ENCODE measurements at places on chromosomes 7 and 10.

DNA sequence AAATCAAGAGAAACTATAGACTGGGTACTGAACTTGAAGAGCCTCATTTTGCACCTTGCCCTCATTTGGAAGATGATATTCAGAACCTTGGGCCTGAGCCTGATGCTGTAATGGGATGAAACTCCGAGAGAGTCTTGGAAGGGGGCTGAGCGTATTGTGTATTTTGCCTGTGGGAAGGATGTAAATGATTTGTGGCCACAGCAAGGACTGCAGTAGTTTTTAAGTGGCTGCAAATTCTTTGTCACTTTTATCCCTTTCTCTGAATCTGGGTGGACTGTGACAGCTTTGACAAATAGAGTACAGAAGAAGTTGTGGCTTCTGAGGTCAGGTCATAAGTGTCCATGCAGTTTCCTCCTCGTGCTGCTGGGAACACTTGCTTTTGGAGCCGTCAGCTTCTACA lies 221.2 kb downstream of the ADRA2A start:
- DNase-seq, result no peak

- DNase-seq, result no peak
These were observed 163.3 kb downstream of the IPMK start for GRCh38 chr10:58104351-58104751.

DNA sequence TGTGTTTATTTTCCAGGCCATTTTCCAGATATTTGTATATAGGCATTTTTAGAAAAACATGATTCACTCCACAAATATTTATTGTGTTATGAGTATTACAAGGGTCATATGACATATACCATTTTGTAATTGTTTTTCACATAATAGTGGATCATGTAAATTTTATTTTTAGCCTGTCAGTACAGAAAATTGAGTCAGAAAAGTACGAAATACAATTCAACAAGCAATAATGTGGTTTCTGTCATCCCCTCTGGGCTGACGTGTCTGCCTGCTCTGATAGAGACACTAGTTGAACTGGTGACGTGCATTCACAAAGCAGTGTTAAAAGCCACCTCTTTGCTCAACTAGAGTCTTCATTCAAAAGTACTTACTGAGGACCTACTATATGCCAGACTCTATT lies 97.9 kb upstream of the STEAP1B start:
- no peak for DNase-seq

DNA sequence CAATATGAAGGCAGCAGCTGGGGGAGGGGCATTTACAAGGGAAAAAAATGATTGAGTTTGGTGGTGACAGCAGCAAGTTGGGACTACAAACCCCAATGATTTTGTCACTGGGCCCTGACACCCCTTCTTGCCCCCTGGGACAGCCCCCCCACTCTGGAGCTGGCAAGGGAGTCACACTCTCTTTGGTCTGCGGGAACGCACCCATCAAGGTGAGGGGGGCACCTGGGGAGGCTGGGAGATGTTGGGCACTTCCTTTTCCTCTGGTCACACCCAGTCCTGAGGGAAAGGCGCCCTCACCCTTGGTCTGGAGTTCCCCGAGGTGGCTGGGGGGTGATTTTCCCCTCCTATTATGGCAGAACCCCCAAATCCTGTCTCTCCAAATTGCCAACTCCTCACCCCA lies 24.4 kb downstream of the EPHB4 start:
- DNase-seq, result no peak

- no peak for DNase-seq
These were observed 284.2 kb downstream of the MTERF1 start for GRCh38 chr7:91596287-91596686.

DNA sequence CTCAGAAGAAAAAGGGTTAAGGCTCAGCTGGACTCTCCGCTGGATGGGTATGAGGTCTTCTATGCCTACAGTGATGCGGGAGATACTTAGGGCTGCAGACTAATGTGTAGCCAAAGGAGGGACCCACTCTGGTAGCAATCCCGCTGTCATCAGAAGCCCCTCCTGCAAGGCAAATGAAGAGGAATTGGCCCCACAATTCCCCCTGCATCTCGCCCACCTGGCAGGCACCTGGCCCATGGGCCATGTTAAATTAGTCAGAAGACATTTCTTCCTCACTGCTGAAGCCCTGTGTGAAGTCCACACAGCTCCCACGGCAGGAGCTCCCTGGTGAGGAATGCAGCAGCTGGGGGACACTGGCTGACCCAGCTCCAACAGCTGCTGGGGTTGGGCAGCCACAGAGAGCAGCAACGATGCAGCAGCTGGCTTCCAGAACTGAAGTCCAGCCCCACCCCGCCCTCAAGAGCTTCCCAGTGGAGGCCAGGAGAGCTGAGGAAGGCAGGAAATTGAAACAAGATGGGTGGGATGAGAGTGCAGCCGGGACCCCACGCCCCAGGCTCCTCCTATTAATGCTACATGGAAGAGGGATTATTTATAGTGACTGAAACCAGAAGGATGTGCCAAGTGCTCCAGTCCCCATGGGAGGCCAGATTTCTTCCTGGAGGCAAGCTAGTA lies 5.5 kb downstream of the VSTM4 start:
- no peak for DNase-seq

GRCh38 chr10:95244152-95244551 lies 46.7 kb downstream of the PDLIM1 start:
- no peak for DNase-seq

DNA sequence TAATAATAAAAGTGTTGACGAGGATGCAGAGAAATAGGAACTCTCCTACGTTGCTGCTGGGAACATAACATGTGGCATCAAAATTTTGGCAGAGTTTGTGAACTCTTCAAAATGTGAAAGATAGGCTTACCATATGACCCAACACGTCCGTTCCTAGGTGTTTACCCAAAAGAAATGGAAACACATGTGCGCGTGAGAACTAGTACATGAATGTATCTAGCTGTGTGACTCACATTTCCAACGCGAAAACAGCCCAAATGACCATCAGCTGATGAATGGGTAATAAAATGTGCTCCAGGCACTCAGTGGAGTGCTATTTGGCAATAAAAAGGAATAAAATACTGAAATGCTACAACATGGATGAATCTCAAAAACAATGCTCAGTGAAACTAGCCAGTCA lies 10.4 kb upstream of the ELFN1 start:
- no peak for DNase-seq

DNA sequence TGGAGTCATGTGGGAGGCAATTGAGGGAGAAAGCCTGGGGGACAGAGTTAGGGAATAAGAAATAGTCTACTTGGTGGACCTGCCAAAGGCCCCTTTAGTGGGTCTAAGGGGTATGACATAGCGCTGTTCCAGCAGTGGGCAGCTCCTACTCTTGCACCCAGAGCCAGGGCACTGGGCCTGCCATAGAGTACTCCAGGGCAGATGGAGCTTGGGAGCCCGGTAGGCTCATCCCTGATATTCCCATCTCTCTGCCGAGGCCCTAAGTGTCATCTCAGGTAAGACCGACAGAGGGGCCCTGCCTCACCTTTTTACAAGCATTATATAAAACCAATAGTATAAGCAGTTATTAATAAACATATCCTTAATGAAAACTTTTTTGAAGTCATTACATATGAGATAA lies 9.6 kb downstream of the SAMD9L start:
- no peak for DNase-seq
